Left ventricle myocardium inferior (tissue), 1 donor: ENCODE measurements at places on chromosomes 6 and 20. TPM values are rescaled to one million over a fixed set of nuclear protein-coding genes. Genes with fewer than 3 reads are reported as not detected.

Gene SLC12A5
- not detected for total RNA-seq

Gene RGL2
- 59.4 TPM for total RNA-seq

Gene EYA4
- 15.4 TPM for total RNA-seq

Gene TRAPPC3L
- total RNA-seq = not detected

Gene SCGN
- total RNA-seq = 1.6 TPM

Gene BHLHE23
- not detected for total RNA-seq

Gene COL9A1
- 0.08 TPM for total RNA-seq

Gene MCCD1
- not detected for total RNA-seq

Gene HLA-DPA1
- 28.8 TPM for total RNA-seq

Gene AFG1L
- total RNA-seq = 13.3 TPM

Gene NOTCH4
- 23.0 TPM for total RNA-seq

Gene AK9
- 12.6 TPM for total RNA-seq
